Stimulated activated CD8-positive, alpha-beta memory T cell treated with anti-CD3 and anti-CD28 coated beads, Interleukin-4, amount 100 ng/mL, for 24 hours (primary cell): ENCODE measurements at places on chromosomes 12 and 14.

GRCh38 chr12:54369597-54370131 is 5.4 kb upstream of the GPR84 start:
- no peak for DNase-seq

DNA sequence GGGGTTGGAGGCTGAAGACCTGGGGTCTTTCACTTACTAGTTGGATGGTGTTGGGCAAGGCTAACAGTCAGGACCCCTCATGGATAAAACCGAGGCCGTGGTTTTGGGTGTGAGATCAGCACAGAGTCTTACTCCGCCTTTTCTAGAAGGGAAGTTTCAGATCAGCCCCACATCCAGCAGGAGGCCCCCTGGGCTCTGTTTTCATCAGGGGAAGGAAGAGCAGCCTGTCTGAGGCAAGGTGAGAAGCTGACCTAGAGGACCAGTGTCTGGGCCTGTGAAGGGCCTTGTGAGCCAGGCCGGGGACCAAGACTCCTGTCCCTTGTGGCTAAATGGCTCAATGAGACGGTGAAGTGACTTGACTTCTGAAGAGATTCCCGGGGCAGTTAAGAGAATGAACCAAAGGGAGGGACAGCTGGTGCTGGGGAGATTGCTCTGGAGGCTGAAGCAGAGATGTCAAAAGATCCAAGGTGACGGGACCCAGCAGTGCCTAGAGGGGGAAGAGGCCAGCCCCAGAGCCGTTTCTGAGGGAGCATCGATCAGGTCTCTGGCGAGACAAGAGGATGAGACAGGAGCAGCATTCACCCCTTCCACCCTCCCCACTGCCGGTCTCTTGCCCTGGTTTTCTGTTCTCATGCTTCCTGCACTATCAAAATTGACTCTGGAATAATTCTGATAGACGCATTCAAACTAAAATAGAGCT is 40.1 kb upstream of the TSPAN9 start:
- no peak for DNase-seq

DNA sequence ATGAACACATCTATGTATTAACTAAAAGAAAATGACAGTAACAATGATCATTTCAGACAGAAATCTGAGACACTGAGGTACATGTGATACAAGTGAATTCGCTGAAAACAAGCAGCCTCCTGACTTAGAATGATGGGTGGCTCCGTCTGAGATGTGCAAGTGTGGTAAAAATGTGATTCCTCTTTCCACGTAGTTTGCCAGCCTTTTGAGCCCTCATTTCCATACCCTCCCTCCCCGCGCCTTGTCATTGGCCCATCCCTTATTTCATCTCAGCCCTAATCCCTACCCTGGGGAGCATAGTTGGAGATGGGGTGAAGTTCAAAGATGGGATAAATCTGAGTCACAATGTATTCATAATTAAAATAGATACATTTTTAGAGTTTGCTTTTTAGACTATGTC is 107.8 kb downstream of the BMP4 start:
- DNase-seq: no peak

DNA sequence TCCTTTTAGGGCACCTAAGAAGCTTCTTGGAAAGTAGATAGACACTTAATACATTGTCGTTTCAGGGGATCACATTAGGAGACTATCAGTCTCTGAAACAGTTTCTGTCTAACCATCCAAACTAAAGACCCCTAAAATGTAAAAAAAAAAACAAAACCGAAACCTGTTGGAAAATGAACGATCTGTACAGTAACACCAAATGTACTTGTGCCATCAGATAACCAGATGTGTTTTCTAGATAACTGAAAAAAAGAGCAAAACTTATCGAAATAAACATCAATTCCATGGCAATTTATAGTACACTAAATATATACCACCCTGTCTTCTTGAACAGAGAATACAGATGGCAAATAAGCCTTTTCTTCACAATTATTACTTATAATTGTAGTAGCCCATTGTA is 2.1 kb downstream of the LDHB start:
- DNase-seq: no peak

DNA sequence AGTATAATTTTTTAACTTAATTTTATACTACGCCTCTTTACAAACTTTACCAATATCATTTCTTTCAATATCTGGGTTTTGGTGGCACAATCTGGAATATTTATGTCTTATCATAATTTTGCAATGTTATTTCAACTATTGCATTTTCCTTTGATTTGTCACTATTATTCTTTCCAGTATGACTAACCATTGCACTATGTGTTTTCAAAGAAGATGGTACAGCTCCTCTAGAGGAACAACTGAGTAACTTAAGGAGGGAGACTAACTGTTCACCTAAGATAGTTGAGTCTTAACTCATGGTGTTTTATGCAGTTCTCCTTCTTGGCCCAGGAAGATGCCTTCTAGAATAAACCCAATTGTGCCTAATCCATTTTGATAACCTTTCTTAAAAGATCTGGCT is 60.5 kb upstream of the KIF21A start:
- no peak for DNase-seq

GRCh38 chr12:52268212-52268611 is 6.2 kb upstream of the KRT86 start:
- no peak for DNase-seq

DNA sequence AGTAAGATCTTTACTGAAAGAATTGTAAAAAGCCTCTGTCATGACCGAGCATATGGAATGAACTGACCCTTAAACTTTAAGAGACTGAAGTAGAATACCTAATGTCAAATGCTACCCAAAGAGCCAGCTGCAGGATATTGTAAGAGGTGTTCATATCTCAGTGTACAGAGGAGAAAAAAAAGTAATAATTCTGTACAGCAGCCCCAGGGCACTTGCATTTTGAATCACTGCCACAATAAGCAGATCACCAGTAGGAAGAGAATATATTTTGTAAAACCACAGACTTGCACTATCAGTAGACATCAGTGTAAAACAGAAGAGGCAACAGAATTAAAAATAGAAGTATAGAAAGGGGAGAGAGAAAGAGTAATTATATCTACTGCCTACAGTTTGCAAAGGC is 162.6 kb downstream of the PPFIA2 start:
- DNase-seq: no peak

- DNase-seq: no peak
These were observed 106.4 kb downstream of the GPR135 start for GRCh38 chr14:59358784-59359183.
